Motor neuron (in vitro differentiated cells): ENCODE measurements at places on chromosomes 7 and 10. TPM values are rescaled to one million over a fixed set of nuclear protein-coding genes. Genes with fewer than 3 reads are reported as not detected.
A peak's percentile ranks its signal among the peaks of the same experiment; 100 is the strongest.

Gene PLCE1
- 1.5 and 1.6 TPM in 2 replicates for total RNA-seq

DNA sequence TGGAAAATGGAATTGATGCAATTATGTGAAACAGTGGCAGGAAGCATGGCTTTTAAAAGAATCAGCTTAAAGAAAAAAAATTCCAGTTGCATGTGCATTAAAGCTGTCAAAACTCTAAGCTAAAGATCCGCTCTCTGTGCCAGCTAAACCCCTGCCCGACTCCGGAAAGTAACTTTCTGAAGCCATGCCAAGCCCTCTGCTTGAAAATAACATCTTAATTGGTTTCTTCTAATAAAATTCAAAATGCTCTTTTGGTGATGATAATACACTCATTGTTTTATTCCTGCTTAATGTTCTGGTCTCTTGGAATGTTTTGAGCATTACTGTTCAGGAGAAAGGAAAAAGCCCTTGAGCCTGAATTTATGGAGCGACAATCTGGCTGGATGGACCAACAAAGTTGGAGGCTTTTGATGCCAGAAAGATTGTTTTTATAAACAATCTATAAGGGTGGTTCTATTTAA is 11.7 kb downstream of the SEMA3C start:
- ATAC-seq = no peak

DNA sequence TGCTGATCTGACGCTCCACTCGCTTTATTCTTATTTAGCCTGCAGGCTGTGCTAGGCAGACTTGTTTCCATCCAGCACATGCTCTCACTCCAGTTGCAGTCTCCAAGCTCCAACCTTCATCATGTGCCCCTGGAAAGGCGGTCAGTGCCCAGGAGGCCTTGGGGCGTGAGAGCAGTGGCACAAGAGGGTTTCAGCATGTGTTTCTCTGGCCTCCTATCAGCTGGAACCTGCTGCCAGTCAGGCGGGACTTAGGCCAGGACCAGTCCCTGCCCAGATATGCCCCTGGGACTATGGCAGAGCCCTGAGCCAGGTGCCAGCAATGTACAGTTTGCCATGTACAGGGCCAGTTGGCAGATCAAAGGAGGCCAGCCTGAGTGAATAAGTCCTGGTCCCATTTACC is 330.2 kb upstream of the FZD1 start:
- no peak for ATAC-seq

GRCh38 chr7:129266181-129266580 is 41.4 kb downstream of the AHCYL2 start:
- ATAC-seq = no peak

- ATAC-seq = peak; percentile 27
Measured at GRCh38 chr10:423178-423577, 266.3 kb downstream of the DIP2C start.

GRCh38 chr10:99695761-99696160 is 36.2 kb downstream of the COX15 start:
- ATAC-seq = no peak

Gene ZNF775
- total RNA-seq = 10.5 and 11.4 TPM in 2 replicates

DNA sequence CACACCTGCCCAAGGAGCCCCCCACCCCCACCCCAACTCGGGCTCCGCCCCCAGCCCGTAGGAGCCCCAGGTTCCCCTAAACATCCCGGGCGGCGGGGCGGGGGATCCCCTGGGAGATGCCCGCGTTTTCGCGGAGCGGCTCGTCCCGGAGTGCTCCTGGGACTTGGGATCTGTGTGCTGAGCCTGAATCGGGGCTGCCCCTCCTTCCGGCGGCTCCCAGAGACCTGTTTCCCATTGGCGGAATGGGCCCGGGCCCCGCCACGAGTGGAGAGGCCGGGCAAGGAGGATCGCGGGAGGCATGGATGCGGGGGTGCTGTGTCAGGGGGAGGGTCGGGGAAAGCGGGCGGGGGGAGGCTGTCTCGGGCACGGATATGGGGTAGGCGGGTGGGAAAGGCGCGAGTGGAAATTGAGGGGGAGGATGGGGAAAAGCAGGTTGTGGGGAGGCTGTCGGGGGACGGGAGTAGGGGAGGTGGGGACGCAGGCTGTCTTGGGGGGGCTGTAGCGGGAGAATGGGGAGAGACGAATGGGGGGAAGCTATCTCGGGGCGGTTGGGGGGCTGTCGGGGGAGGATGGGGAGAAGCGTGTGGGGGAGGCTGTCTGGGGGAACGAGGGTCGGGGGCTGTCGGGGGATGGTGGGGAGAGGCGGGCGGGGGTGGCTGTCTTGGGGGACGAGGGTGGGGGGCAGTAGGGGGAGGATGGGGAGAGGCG is 572 bp upstream of the BHLHA15 start:
- ATAC-seq = peak; percentile 46

Gene CYP2C19
- total RNA-seq = 0.21 TPM in 1 of 2 replicates, not detected in the other

- ATAC-seq = peak; percentile 0
Measured at GRCh38 chr7:155298288-155298833, 683 bp downstream of the INSIG1 start.

Gene GNAT3
- total RNA-seq = 0.25 TPM in 1 of 2 replicates, not detected in the other

Gene SDHAF3
- 21.2 and 24.6 TPM in 2 replicates for total RNA-seq

DNA sequence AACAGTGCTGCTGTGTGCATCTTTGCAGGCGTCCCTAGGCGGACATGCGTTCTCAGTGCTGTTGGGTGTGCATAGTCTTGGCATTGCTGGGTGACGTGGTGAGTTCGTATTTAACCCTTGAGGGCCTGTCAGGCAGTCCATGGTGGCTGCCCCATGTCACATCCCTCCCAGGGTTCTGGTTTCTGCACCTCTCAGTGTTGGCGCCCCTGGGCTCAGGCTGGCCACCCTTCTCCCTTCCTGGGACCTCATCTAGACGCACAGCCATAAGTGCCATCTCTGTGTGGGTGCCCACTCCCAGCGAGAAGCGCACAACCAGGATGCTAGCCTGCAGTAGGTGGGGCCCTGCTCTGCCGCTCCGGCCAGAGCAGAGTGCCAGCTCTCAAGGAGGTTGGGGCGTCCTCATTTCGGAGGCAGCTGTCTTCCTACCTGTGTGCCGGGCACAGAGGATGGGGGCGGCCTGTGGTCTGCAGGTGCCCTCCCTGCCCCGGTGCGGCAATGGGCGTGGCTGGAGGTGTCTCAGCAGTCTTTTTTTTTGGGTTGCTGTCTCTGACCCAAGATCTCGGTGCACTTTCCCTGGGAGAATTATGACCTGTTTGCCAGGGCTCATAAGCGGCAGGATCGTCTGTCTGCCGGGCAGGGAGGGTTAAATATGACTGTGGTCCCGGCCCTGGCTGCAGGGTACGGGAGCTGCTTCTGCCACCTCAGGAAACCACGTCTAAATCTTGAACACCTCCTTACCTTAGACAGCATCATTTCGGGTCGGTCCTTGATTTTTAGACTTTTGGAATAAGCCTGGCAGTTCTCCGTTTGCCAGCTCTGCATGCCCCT is 6.5 kb downstream of the INPP5A start:
- ATAC-seq = no peak

- ATAC-seq = no peak
Measured at GRCh38 chr7:84589012-84589411, 394.4 kb upstream of the SEMA3A start.

Gene MAT1A
- total RNA-seq = 0.13 TPM in 1 of 2 replicates, not detected in the other

DNA sequence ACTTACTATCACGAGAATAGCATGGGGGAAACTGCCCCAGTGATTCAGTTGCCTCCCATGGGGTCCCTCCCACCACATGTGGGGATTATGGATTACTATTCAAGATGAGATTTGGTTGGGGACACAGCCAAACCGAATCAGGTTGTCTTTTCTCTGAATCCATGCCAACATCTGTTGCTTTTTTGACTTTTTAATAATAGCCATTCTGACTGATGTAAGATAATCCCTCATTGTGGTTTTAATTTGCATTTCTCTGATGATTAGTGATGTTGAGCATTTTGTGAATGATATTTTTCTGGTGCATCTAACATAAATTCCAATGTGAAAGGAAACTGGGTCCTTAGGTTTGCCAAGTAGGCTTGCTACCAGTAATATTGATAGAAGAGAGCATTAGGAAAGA is 69.0 kb upstream of the ARHGAP21 start:
- ATAC-seq = no peak

GRCh38 chr10:27253576-27253975 is 13.0 kb upstream of the ACBD5 start:
- no peak for ATAC-seq

DNA sequence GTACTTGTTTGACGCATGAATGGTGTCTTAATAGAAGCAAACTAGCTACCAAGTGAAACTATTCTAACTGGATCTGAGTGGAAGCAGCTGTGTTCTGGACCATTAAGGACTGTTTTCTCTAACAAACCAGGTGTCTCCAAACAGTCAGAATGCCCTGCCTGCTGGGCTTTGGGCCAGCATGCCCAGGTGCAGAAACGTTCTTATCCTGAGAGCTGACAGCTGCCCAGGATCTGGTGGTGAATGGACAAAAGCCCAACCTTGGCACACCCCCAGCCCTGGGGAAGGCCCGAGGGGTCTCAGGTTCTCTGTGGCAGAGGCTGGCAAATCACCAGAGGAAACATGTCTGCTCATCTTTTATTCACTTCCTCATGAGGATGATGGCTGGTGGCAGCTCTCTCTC is 48.2 kb upstream of the LAMB4 start:
- no peak for ATAC-seq

GRCh38 chr10:18497806-18498369 is 153.5 kb downstream of the NSUN6 start:
- ATAC-seq = peak; percentile 26
